ENCODE measurements at places on chromosomes 12 and 14.

DNA sequence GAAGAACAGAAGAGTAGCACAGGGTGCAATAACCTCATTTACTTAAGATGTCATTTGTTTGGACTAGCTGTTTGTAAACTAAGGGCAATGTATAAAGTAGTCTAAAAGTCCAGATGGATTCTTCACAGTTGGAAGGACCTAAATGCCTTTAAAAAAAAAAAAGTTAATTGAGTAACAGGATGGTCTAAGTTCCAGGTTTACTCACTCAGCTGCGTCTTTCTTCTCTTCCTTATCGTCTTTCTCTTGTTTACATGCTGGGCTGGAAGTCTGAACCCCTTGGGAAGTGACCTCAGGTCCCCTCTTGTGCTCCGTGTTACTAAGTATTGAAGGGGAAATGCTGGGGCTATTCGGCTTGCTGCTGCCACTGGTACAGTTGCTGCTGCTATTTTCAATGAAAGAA, 82.5 kb downstream of the SH2B3 start:
- DNase-seq = no peak

DNA sequence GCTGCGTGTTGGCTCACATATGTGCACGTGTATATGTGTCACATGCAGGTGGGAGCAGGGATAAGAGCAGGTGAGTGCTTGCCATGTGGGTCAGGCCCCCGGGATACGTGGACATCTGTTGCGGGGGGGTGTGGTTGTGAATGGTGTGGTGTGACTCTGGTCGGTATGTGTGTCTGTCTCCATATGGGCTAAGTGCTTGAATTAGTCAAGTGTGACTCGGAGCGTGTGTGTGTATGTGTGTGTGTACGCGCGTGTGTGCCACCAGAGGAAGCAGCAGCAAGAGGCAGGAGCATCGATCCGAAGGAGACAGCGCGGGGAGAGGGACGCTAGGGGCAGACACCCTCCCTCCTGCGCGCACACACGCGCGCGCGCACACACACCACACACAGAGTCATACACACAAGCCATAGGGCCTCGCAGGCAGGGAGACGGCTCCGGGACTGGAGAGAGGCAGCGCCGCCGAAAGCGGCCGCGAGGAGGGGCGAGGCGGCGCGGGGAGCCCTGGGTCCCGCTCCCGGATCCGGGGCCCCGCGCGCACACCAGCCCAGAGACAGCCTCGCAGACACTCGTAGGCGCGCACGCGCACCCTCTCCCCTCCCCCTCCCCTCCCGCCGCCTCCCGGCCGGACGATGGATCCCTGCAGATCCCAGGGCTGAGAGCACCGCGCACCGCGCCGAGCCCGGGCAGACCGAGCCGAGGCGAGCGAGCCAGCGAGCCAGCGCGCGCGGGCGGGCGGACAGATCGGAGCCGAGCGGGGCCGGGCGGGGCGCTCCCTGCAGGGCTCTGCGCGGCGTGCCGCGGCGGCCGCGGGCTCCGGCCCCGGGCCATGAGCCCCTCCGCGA, at the start of gene ASIC1:
Gene ASIC1 (plus strand): TSS at position 597 of the 842 bp plus-strand sequence. CDS start 1,171 bp downstream, outside the sequence.
- DNase-seq = peak; percentile 18

DNA sequence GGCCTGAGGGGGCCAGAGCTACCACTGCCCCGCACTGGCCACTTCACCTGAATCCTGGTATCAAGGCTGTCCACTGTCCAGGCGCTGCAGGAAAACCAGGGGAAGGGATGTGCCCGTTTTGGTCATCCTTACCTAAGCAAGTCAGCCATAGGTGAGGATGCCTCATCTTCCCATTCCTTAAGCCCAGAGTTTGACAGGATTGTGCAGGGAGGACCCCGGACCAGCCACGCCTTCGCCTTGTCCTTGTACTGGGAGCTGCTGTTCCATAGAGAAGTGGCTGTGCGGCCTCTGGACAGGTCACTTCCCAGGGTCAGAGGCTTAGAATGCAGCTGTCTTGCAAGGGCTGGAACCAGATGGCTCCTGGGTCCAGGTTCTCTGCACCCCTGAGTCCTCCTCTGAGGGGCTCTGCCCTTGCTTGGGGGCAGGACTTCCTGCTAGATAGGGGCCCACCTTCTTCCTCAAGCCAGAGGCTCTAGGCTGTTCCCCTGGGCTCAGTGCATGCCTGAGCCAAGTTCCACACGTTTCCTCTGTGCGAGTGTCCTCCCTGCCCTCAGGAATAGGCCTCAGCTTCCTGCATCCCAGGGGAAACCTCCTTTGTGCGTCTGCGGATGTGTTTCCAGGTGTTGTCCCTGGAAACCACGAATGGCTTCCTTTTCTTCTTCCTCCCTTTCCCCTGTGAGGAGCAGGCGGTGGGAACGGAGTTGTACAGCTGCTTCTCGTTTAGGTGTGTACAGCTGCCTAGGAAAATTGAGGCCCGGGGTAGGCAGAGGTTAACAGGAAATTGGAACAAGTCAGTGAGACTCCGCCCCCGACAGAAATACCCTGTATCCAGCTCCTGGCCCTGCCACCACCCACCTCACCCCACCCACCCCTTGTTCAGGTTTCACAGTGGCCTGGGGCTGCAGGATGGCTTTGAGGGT, 54.3 kb upstream of the RIN3 start:
- DNase-seq = no peak

GRCh38 chr14:21852061-21852664, 178.5 kb upstream of the OR4E1 start:
- peak; percentile 33 for DNase-seq

DNA sequence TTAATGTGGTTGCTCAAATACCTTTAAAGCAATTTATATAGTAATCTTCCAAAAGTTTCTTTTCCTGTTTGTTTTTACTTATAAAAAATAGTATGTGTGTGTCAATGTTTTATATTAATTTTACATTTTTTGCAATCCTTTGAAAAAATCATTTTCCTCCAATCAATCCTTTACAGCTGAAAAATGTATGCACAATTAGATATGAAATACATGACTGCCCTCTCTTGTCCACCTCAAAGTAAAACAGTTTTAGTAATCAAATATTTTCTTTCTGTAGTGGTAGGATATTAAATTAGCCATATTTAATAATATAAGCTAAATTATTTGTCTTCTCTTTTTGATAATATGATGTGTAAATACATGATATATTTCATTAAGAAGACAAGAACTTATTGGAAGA, 269.9 kb downstream of the ADAMTS20 start:
- DNase-seq = no peak

GRCh38 chr14:89720741-89721729, 233.5 kb downstream of the EFCAB11 start:
- DNase-seq = peak; percentile 47

DNA sequence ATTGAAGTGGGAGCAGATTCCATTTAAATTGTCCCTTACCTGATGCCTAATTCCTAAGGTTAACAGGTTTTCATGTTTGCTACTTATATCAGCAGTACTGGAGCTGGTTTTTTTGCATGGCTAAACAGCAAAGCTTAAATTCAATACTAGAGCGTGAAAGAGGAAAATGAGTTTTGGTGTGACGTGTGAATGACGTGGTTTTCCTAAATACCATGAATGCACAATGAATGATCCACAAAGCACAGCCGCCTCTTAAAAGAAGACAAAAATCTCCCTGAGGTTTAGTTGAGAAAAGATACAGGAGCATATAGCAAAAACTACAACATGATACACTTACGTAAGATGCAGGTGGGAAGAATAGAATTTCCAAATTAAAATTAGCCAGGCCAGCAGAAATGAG, 731.1 kb downstream of the DIO2 start:
- DNase-seq = no peak

- no peak for DNase-seq
These were observed 15.2 kb upstream of the EIF5 start for GRCh38 chr14:103318750-103319419.

DNA sequence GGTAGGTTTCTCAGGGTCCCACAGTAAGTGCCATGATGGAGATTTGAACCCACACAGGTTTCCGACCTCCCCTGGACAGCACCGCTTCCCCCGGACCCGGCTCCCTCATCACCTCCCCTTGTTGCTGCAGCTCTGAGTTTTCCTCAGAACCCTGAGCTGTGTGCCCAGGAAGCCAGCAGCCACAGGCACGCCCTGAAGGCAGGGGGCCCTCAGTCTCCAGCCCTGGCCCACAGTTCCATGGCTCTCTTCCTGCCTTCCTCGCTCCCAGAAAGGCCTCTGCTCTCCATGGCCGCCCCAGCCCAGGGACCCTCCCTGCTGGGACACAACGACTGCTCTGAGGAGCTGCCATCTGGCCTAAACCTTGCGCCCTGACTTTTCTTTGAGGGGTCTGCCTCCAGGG, 35.8 kb upstream of the PRIMA1 start:
- no peak for DNase-seq

- no peak for DNase-seq
These were observed 274.2 kb downstream of the SSPN start for GRCh38 chr12:26469421-26470180.

DNA sequence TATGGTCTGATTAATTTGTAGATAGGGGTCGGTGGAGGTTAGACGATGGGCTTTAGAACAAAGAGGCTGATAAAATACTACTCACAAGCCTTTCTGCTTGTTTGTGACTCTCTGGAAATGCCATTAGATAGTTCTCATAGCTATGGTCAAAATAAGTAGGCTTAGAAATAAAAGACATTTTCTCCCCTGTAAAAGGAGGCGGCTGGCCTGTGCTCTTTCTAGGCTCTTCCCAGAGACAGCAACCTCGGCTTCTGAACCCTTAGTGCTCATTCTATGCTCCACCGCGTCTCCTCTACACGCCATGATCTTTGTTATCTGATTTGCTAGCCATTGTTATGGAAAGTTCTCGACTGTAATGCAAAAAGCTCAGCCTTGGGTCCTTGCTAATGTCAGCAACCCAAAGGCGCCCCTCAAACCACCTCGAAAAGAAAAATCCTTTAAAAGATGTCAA, 64.5 kb downstream of the CRADD start:
- DNase-seq = no peak

- DNase-seq = no peak
These were observed 58.0 kb downstream of the EEA1 start for GRCh38 chr12:92871116-92871515.

DNA sequence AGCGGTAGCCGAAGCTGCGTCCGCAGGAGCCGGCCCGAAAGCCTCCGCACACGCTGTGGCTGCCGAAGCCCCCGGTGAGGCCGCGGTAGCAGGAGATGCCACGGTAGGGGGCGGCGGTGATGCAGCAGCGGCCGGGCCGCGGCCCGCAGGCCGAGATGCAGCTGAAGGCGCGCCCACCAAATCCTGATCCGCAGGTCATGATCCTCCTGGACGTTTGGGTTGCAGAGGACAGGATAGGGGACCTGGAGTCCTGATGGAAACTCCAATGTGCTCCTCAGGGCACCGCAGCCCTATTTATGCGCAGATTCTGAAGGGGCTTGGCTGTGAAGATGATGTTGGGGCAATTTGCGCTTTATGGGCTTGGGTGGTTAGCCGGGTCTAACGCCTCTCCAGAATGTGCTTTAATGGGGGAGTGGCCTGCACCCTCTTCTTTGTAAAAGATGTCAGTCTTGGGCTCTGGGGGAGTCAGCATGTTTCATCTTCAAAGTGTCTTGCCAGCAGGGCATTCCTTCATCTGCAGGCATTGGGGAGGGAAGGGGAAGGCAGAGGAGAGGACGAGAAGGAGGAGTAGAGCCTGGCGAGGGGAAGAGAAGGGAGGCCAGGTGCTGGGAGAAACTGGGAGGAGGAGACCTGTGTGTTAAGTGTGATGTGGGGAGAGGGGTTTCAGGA, at the start of gene KRT81:
Gene KRT81 (minus strand): TSS at position 268 of the 669 bp plus-strand sequence. CDS start 69 bp downstream, at position 199.
- DNase-seq = no peak

GRCh38 chr12:130719263-130719859, 3.3 kb upstream of the RIMBP2 start:
- DNase-seq = no peak

DNA sequence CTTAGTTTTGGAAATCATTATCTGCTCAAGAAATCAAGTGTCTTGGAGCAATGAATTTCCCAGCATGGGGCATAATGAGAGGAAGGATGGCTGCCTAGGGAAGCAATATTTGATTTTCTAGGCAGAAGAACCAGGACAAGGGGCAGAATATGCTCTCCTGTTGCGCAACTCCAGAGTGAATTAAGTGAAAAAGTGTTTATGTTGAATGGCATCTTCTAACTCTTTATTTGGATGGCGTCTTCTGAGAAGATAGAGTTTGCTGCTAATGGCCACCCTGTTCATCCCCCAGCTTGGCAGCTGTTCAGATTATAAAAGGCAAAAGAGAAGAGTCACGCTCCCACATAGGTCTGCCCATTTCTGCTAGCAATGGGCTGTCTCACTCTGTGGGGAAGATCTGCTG, 1278.1 kb downstream of the AACS start:
- no peak for DNase-seq

DNA sequence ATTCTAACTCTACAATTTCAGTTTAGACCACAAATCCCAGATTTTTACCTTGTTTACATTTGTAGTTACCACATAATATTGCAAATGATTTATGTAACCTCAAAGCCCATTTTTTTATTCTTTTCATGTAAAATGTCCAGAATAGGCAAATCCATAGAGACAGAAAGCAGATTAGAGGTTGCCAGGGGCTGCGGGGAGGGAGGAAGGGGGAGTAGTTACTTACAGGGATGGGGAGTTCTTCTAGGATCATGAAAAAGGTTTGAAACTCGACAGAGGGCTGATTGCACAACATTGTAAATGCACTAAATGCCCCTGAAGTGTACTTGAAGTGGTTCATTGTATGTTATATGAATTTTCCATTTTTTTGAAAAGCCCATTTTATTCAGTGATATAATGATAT, 66.5 kb downstream of the PPP2R5C start:
- no peak for DNase-seq

GRCh38 chr12:50647479-50647878, 116.4 kb upstream of the ATF1 start:
- no peak for DNase-seq

GRCh38 chr14:80988192-80988591, 32.8 kb downstream of the TSHR start:
- no peak for DNase-seq

GRCh38 chr14:75048101-75048500, 3.2 kb downstream of the MLH3 start:
- DNase-seq = no peak

DNA sequence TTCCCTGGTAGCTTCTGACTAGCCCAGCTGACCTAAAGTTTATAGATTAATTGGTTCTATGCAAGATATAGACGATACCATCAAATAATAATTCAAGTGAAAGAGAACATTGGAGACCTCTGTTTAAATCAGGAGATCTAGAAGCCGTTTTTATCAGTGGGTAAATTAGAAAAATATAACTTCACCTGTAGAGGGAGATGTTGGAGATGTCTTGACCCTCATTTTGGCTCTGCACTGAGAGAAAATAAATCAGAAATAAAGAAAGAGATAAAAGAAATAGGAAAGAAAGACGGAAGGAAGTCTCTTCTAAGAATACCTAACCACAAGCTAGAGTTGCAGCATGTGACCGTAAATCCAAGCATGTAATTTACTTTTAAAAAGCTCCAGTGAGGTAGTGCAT, 684.5 kb downstream of the C12orf50 start:
- no peak for DNase-seq

Measured in stimulated activated CD8-positive, alpha-beta memory T cell treated with anti-CD3 and anti-CD28 coated beads, Interleukin-4, amount 100 ng/mL, for 4 hours (primary cell).